ENCODE measurements at places on chromosomes 13 and 19.
A peak's percentile ranks its signal among the peaks of the same experiment; 100 is the strongest.

DNA sequence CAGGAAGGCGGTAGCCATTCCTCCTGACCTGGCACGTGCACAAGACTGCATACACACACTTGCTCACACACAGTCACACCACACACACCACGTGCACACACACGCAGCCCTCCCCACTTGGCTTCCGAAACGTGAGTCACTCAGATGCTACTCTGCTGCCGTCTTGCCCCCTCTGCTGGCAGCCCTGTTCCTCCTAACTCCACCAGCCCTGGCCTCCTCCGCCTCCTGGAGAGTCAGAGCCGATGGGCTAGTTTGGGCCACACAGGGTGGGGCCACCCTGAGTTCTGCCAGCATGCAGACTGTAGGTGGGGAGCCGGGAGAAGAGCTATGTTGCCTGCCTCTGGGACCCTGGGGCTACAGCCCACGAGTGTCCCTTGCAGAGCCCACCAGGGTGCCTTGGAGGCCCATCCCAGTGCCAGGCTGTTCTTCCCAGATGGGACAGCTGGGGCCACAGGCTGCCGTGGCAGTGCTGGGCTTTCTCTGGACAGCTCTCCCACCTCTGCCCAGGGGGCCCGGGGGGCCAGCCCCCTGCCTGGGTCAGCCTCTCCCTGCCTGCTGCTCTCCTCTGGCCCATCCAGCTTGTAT lies 12.1 kb downstream of the PIN1 start:
- peak; percentile 90 for ATAC-seq

DNA sequence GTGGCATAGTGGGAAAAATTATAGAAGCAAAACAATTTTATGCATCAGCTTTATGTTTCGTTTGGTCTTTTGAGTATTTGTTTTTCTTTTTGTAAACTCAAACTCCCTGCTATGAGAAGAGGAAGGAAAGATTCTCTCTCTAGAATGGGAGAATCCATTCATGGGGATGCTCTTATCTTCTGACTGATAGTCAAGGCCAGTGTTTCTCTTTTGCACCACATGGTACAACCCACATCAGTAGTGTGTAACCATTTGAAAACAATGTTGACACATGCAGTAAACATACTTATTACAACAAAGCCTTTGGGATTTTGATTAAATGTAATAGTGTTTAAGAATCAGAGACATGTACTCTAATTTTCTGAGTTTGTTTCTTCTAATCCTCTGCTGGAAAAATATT lies 490.5 kb downstream of the MYO16 start:
- ATAC-seq, result no peak

DNA sequence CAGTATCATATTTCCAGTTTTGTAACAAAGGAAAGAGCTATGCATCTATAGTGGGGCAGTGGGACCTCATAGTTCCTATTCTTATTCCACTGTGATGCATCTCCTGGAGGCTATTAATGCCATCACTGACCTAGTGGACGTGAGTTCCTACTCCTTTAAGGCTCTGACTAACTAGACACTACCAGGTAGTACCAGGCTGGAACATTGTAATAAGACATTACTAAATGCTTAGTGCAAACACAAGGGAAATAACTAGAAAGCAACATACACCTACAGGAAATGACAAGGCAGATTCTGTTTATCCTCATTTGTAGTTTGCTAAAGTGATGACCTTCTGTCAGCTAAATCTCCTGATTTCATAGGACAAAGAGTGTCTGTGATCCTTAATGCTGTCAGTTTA lies 192.5 kb downstream of the POSTN start:
- no peak for ATAC-seq

- ATAC-seq, result no peak
These were observed 248.8 kb downstream of the RGCC start for GRCh38 chr13:41706152-41706551.

DNA sequence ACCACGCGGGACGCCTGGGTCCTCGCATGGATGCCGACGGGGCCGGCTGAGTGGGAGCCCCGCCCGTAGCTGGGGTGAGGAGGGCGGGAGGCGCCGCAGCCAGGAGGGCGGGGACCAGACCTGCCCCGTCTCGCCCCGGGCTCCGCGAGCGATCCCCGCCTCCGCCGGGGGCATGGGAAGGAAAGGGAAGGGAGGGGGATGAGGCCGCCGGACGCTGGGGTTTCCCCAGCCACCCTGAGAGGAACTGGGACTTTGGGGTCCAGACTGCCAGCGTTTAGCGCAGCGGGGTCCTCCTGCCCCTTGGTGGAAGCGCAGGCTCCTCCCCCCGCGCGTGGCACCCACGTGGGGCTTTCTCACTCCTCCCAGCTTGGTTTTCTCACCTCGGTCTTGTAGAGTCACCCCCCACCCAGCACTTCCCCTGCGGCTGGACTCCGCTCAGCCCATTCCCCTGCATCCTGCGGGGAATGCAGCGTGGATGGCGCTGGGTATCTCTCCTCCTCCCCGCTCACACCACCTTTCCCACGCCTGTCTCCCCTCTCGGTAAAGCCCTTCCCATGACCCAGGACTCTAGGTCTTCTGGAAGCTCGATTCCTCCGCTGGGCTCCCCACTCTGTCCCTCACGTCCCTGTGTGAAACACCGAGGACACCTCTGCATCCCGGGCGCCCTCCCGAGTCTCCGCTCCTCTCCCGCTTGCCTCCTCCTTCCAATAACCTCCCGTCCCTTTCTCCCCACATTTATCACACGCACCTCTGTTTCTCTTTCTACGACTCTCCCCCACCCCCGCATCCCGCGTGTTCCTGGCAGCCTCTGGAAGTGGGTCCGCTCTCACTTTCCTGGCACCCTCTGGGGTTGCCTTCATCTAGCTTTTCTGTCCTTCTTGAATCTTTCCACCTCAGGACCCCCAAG lies 2.1 kb downstream of the TGFB1 start:
- peak; percentile 53 for ATAC-seq

DNA sequence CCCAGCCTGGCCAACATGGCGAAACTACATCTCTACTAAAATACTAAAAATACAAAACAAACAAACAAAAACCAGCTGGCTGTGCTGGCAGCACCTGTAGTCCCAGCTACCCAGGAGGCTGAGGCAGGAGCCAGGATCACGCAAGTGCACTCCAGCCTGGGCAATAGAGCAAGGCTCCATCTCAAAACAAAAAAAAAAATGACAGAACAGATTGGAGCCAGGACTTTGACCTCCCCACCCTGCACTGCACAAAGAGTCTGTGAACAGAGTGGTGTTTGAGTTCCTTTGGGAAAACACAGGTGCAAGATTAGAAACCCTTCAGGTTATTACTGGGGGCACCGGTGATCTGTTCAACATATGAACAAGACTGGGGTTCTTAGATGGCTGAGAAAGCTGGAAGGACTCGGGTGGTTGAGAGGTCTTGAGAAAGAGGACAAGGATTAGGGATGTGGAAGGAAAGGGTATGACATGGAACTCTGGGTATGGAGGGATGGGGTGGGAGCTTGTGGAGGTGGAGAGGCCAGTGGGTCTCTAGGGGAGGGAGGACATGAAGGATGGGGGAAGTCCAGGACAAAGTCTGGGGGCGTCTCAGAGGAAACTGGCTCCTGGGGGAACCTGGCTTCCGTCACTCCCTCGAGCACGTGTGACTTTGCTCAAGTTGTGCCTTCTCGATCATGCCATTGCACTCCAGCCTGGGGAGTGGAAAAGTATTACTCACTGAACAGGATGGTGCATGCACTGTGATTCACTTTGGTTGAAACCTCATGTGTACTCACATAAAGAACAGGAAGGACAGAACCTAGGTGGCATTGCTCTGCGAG lies 25.9 kb downstream of the RCN3 start:
- ATAC-seq, result no peak

DNA sequence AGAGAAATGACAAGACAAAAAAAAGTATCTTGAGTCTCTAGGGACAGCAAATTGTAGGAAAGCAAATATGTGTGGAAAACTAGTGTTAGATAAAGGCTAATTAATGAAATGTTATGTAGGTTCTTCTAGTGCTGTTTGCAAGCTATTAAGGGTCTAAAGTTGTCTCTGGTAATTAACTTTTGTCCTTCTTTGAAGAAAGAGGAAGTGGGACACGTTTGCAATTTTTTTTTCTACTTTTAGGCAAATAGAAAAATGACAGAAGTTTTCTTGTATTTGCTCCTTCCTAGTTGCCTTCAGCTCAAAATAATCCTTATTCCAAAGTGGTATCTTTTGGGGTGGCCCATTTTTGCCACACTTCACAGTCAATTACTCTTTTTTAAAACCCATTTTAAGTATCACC lies 1877.7 kb upstream of the PRR20A start:
- ATAC-seq, result no peak

GRCh38 chr19:14078411-14078810 lies 5.8 kb downstream of the MISP3 start:
- no peak for ATAC-seq

GRCh38 chr13:61002686-61003085 lies 413.0 kb downstream of the PCDH20 start:
- ATAC-seq, result no peak

DNA sequence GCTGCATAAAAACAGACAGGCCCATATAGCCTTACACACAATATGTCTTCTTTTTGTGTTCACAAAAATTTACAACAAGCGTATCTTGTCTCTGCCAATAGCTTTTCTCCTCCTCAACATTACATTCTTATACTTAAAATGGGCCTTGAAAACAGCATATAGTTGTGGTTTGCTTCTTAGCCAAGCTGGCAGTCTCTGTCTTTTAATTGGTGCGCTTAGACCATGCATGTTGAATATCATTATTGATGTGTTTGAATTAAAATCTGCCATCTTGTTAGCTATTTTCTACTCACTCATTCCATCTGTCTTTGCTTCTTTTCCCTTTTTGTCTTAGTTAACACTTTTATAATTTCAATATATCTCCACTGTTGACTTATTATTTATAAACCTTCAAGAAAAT lies 76.4 kb downstream of the ING1 start:
- no peak for ATAC-seq

DNA sequence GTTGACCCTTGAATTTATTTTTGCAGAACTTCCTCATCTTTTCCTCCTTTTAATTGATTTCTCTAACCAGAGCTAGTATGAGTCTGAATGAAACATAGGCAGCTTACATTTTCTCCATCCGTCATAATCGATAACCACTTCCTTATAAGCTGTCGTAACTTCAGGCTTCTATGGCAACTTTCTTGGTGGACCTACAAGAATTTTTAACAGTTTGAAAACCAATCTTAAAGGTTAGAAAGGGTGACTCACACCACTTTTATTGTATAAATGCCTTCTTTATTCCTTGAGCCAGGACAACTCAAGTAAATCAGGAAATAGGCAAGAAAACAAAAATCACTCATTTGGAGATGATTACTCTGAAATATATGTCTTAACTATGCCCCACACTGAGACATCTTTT lies 105.7 kb upstream of the KL start:
- no peak for ATAC-seq

GRCh38 chr13:33870046-33870668 lies 52.2 kb downstream of the RFC3 start:
- no peak for ATAC-seq

- no peak for ATAC-seq
These were observed 60.2 kb downstream of the ZNF823 start for GRCh38 chr19:11678504-11678903.

DNA sequence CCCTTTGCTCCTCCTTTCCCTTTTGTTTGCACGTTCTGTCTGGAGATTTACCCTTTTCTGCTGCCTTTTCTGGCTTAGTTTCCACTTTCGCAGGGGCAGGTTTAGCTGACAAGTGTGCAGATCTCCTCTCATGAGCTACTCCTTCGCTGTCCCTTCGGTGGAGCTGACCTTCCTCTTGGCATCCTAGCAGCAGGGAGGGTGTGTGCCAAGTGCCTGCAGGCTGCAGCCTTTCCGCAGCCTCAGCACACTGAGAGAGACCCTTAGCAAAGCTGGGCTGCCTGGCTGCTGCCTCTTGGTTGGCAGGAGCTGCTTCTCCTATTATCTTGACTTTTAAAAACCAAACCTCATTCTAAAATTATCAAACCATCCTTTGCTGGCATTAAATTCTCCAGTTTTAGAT lies 132.5 kb downstream of the DNAJC3 start:
- no peak for ATAC-seq

GRCh38 chr19:11073568-11073967 lies 15.7 kb upstream of the LDLR start:
- no peak for ATAC-seq

GRCh38 chr13:114004420-114005205 lies 30.7 kb upstream of the C13orf46 start:
- ATAC-seq, result no peak

- no peak for ATAC-seq
These were observed 4.3 kb upstream of the ZDHHC20 start for GRCh38 chr13:21463424-21463823.

DNA sequence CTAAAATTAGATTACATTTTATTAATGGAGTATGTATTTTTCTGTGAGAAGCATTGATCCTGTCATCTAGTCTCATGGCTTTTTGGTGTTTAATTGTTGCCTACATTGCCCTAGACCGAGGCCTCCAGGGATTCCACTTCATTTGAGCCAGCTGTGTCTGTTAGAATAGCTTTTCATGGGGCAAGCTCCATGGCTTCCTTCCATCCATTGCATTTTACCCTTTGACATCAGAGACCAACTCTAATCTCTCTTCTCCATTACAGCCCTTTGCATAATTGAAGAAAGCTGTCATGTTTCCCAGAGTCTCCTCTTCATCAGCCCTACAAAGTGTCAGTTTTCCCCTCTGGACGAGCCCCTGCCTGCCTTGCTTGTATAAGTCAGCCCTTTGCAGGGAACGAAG lies 70.6 kb downstream of the MTUS2 start:
- no peak for ATAC-seq

- no peak for ATAC-seq
These were observed 23.3 kb upstream of the RNF113B start for GRCh38 chr13:98200211-98200878.

- ATAC-seq, result no peak
These were observed 39.4 kb downstream of the CELF5 start for GRCh38 chr19:3263866-3264265.

- peak; percentile 80 for ATAC-seq
These were observed 1.3 kb downstream of the CSNK1G2 start for GRCh38 chr19:1942078-1942933.

- peak; percentile 99 for ATAC-seq
These were observed 12.3 kb downstream of the HRC start for GRCh38 chr19:49142866-49143335.

DNA sequence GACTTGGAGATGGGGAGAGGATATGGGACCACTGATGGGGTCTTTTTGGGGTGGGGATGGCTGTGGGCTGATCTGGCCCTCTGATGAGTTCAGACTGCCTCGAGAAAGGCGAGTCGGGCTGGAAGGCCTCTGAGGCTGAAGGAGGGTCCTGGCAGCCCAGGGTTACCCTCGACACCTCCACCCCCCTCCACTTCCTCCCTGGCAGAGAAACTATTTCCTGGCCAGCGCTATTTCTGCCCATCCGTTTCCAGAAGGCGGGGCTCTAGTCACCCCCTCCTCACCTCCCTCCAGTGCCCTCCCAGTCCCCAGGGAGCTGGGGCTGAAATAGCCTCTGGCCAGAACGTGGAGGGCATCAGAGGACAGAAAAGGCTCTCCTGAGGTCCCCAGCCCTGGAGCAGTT lies 9.7 kb downstream of the EXOC3L2 start:
- no peak for ATAC-seq

DNA sequence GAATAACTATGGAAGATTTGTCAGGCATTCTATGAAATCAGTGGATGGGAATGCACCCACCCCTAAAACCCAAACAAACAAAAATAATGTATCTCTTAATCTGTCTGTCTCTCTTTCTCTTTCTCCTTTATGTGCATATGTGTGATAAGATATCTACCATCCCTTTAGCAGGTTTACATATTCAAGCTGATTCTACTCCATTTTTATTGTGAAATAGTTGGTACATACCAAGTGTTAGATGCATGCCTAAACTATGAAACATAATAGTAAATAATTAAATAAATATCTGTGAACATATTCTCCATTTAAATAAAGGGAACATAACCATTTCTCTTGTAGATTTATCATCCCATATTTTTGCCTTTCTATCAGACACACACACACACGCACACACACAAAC lies 121.8 kb upstream of the PCDH9 start:
- ATAC-seq, result no peak

GRCh38 chr13:112982281-112983041 lies 13.4 kb downstream of the MCF2L start:
- no peak for ATAC-seq

All from SK-N-SH treated with all-trans-retinoic acid at 6 μM for 48 hours (cell line).